ENCODE measurements at places on chromosomes 1 and 21.

DNA sequence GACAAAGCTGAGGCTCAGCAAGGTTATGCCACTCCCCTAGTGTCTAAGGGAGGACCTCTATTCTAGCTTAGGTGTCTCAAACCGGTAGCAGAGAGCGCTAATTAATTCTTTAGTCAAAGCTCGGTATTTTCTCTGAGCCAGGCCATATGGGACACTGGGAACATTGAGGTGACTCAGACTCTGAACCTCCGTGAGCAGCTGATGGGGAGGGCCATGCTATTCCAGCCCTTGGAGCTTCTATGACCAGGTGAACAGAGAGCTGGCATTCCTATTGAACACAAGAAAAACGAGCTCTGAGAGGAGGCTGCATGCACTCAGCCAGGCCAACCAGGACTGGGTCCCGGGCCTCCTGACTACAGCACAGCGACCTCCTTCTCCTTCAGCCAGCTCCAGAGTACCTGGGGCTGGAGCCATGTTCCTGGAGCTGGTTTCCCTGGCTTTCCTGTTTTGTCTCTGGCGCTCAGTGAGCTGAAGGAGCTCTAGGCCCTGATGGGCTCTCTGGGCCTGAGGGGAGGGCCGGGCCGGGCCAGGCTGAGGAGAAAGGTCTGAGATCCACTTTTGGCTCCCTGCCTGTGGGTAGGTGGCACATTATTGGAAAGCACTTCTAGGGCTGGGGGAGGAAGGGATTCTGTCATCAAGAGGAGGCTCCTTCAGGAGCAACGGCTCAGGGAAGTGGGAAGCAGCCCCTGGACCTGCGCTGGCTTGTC, 37.0 kb downstream of the SLC9A1 start:
- DNase-seq, result no peak

GRCh38 chr1:85998105-85998855, 158.3 kb downstream of the COL24A1 start:
- no peak for DNase-seq

DNA sequence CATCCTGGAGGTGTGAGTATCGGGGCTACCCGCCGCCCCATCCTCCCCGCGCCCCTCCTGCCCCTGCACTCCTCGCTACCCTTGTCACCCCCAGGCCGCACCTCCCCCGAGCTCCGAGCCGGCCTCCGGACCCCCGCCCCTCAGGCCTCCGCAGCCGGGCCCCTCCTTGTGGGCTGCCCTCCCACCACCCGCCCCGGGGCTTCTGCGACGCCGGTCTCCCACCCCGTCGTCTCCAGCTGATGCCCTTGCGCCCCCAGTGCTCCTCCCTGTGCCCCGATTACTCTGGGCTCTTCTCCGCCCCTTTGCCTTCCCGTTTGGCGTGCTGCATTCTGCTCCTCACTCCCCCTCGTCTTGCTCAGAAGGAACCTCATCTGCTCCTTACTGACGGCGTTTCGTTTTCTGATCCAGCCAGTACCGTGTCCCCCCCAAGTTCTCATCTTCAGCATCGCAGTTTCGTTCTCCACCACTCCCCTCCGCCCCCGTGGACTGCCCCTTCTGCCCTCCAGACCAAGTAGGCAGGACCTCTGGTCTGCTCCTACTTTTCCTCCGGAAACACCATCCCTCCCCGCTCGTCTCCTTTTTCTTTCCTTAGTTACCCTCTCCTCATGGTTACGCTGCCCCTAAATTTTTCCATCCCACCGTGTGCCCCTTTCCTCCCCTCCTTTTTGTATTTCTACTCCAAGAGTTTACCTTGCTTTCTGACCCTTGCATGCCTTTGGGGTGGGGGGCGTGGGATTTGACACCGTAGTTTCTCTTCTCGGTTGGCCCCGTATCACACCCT, 841 bp downstream of the SNX27 start:
- DNase-seq, result peak; percentile 34

- DNase-seq, result no peak
Measured at GRCh38 chr1:114468710-114469468, 42.1 kb downstream of the TRIM33 start.

GRCh38 chr1:226939438-226940028, 561 bp upstream of the COQ8A start:
- DNase-seq, result peak; percentile 69

- no peak for DNase-seq
Measured at GRCh38 chr1:81678779-81679178, 122.0 kb upstream of the ADGRL2 start.

- DNase-seq, result peak; percentile 37
Measured at GRCh38 chr1:62530516-62531154, 66.7 kb upstream of the ANGPTL3 start.

- DNase-seq, result no peak
Measured at GRCh38 chr1:2787163-2787911, 14.2 kb downstream of the TTC34 start.

DNA sequence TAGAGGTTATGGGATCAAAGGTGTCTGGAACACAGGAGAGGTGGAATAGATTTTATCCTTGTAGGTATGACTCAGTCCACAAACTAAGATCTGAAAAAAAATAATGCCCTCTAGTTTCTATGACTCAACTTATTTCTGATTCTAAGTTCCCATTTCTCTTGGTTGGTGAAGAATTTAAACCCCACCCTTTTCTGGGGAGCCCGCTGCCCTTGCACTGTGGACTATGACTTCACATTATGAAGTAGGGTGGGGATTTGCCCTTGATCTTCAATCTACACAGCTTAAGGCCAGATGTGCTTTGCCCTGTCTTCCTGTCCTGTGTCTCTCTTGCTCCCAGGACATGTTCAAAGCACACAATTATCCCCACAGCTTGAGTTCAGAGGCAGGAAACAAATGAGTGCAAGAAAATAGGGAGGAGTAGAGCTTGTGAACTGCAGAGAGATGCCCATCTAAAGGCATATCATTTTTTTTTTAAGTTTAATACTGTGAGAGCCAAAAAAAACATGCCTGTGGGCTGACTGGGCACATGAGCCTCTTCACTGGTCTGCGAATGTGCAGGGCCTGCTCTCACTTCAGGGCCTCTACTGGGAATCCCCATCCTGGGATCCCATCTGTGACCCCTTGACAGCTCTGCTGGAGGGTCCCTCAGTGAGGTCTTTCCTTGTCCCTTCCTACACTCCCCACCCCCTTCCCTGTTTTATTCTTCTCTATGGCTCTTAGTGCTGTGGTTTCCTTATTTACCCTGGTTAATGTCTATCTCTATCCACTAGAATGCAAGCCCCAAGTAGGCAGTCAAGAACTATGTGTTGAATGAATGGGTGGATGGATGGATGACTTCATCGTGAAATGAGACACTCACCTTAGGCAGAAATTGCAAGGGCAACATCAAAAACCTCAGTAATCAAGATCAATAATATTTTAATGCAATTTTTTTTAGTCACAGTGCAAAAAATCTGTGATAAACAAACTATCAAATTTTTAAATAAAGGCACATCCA, 61.5 kb downstream of the CD58 start:
- DNase-seq, result no peak

DNA sequence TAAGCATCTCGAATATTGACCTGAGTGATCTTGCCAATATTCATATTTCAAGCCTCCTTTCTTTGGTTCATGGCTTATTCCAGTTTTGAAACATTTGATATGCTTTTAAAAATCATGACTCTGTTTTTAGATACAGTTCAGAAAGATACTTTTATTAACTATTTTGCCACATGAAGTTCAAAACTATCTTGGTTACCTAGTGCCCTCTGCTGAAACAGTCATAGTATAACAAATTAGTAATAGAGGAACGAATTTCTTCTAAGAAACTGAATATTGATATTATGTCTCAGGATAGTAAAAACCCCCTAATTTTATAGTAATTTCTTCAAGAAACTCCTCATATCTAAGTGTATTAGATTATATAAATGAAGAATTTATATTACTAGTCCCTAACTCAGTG, 52.6 kb upstream of the RC3H1 start:
- DNase-seq, result peak; percentile 44

GRCh38 chr1:227315629-227316346, 2.5 kb downstream of the CDC42BPA start:
- DNase-seq, result peak; percentile 22

DNA sequence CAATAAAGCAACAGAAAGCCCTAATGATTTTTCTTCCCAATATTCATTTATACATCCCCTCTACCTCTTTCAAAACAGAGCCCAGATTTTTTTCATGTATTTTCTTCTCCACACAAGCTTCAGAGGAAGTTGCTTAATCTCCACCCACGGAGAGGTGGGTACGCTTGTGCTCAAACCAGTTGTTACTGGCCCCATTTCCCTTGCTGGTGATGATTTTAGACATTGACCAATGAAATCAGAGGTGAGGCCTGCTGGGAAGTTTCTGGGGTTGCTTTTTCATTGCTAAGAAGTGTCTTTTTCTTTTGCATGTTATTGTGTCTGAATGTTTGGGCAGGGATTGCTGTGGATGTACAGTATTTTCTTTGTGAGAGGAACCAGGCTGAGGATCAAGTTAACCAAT, 448.1 kb upstream of the B3GALT2 start:
- DNase-seq, result peak; percentile 21

DNA sequence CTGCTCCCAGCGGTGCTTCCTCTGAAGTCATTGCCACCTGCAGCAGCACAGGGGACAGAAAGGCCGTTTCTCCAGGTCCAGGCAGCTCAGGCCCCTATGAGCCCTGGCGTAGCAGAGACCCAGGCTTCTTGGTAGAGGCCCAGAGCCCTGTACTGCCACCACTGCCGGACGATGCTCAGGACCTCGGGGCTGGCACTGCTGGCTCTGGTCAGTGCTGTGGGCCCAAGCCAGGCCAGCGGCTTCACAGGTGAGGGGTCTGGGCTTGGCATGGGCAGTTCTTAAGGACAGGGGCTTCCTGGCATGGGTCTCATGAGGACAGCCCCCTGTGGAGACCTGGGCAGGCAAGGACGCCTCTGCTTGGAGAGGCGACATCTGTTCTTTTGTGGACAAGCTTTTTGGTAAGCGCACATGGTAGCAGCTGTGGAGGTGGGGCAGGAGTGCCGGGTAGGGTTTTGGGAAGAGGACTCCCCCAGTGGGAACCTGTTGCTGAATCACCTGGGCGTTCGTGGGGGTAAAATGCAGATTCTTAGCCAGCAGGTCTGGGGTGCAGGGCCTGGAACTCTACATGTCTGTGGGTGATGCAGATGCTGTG, at the start of gene UMODL1:
Gene UMODL1, plus strand, starts transcription at position 172 of the 592 bp plus-strand sequence. Its CDS starts 0 bp downstream, at position 172.
- no peak for DNase-seq

DNA sequence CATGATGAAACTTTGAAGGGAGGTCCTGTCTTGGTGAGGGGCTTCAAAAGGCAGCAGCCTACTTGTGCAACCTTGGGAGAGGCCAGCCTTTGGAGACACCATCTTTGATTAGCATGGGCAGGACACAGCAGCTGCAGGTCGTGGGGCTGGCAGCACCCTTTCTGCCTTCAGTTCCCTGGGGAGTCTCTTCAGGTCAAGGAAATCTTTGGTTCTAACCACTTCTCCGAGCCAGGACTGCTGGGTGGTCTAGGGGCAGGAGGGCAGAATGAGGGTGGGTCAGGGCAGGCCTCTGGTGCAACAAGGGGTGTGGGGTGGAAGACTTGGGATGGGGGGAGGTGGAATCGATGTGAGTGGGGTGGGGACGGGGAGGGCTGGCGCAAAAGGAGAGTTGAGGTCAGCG, 269.7 kb downstream of the FOXD2 start:
- DNase-seq, result no peak

DNA sequence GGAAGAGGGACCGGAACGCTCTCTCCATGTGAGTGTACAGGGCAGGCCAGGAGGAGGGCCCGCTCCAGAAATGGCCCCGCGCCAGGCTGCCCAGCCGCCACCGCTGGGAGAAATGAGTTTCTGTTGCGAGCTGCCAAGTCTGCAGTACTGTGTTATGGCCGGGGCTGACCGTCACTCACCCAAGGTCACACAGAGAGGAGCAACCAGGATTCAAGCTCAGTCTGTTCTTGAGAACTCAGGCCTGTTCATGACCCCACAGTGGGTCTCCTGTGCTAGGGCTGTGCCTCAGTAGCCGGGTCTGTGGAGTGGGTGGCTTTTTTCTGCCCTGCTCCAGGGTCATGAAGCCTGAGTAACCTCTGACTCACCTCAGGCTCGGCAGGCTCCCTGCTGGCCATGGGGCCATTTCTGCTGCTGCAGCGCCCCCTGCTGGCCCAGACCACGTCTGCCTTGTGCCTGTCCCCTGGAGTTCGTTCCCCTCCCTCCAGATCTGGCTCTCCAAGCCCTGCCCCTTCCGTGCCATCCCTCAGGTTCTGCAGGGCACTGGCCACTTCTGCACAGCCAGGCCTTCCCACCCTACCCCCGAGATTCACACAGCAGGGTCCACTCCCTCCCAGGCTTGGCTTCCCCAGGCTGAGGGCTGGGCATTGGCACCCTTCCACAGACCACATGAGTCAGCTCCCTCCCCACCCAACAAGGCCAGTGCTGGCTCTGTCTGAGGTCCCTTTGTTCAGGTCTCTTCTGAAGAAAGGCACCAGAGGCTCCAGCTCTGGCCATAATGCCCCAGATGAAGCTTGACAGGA, 51.8 kb downstream of the EDN2 start:
- peak; percentile 65 for DNase-seq

DNA sequence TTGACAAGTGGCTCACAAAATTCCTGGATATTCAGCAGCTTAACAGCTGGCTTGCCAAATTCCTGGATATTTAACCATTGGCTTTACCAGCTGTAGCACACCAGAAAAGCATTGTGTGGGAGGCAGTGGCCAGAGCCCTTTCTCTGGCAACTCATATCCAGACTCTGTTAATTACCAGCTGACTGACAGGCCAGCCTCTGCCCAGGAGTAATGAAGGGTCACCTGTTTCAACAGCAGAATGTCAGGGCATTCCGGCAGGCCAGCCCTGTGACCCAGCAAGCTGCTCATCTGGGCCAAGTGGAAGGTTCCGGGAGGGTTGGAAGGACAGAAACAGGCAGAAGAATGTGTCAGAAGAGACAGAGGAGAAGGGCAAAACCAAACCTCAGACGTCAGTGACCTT, 35.2 kb upstream of the KIRREL1 start:
- no peak for DNase-seq

DNA sequence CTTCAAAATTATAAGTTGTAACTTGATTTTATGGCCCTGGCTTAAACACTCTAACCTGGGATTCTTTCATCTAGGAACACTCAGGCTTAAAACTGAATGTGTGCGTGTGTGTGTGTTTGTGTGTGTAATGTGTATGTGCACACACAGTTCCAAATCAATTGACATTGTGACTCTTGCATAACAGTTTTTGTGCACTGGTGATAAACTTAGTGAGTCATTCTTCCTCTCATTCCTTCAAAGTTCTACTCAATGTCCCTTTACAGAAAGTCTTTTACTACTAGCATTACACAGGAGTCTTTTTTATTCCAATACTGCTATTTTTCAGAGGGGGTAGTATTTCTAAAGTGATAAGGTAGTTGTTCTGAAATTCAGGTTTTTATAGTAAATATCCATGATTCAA, 943.6 kb downstream of the KCNT2 start:
- no peak for DNase-seq

GRCh38 chr1:182913401-182913800, 39.6 kb downstream of the SHCBP1L start:
- DNase-seq, result no peak

DNA sequence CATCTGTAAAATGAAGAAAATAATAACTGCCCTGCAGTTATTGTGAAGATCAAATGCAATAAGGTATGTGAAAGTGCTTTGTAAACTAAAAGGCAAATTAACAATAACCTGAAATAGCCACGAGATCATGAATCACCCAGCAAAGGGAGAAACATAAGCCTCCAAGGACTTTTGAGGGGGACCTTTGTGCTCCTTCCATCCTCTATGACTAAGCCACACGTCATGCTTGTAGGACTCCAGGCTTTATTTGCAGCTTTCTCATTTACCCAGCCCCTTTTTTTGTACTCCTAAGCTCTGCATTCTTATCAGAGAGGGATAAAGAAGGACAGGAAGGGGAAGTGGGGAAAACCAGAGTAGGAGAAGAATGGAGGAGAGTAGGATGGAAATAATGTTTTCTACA, 115.1 kb downstream of the PROX1 start:
- no peak for DNase-seq
